Stimulated activated CD4-positive, alpha-beta T cell treated with anti-CD3 and anti-CD28 coated beads, Interleukin-15, amount 100 ng/mL, for 1 hour (primary cell): ENCODE measurements at places on chromosomes 2 and 18.

DNA sequence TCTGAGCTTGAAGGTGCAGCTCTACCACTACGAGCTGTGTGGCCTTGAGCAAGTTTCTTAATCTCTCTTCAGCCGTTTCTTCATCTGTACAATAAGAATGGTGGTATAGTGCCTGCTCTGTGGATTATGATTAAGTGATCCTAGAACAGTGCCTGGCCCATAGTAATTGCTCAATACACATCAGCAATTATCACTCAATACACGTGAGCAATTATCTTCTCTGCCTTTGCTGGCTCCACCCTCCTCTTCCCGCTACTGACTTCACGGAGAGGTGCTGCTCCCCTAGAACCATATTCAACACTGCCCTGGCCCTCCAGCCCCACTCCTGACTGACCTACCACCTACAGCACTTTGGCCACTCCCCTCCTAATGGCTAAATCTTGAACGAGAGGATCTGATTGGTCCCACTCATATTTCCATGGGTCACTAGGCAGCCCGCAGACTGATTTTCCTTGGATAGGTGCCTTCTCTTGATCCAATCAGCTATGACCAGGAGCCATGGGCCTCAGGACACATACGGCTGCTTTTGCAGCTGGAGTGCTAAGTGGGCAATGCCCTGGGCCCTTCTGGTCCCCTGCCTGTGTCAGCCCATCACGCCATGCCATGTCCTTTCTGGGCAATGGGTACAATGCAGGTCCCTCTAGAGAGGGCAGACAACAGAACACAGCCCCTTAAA lies 77.5 kb downstream of the STPG4 start:
- DNase-seq, result no peak

DNA sequence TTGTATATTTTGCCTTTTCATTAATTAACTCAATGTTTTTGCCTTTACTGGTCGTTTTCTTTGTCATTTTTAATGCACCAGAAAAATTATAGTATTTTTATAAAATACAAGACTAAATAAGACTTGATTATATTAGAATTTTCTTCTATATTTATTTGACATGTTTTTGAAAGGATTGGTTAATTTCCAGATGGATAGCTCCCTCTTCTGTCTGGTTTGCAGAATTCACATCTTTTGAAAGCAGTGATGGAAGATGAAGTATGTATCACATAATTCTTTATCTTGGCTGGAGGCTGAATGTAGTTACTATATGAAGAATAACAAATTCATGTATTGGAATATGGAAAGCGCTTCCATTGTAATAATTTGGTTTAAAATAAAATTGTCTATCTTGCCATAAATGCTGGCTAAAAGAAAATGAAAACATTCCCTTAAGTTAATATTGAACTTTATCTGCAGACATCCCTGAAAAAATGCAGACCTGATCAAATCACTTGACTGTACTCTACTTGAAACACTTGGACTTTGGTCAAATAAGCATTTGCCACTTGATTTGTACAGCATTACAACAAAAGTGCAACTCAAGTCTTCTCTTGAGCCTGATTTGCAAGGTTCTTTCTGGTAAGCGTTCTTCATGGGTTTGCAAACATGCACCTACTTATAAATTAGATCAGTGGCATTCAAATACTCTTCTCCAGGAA lies 86.3 kb upstream of the EFEMP1 start:
- DNase-seq, result no peak

DNA sequence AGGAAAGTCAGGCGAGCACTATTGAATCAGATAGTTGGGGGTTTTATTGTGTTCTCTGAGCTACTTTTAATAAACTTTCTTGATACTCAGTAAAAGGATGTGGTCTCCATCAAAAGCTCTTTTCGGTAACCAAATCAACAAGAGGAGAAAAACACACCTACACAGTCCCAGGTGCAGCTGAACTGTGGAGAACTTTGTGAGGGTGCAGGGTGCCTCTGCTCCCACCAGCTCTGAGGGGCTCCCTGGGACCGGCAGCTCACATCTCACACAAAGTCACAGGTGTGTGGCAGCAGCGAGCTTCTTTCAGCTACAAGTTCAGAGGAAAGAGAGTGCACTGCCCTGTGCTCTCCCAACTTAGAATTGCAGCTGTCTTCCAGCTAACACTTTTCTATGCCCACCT lies 650.4 kb downstream of the RNF144A start:
- DNase-seq, result peak; percentile 33

GRCh38 chr2:144233733-144234541 lies 286.0 kb downstream of the ZEB2 start:
- DNase-seq, result no peak

GRCh38 chr2:169018390-169018789 lies 12.7 kb downstream of the ABCB11 start:
- DNase-seq, result no peak

DNA sequence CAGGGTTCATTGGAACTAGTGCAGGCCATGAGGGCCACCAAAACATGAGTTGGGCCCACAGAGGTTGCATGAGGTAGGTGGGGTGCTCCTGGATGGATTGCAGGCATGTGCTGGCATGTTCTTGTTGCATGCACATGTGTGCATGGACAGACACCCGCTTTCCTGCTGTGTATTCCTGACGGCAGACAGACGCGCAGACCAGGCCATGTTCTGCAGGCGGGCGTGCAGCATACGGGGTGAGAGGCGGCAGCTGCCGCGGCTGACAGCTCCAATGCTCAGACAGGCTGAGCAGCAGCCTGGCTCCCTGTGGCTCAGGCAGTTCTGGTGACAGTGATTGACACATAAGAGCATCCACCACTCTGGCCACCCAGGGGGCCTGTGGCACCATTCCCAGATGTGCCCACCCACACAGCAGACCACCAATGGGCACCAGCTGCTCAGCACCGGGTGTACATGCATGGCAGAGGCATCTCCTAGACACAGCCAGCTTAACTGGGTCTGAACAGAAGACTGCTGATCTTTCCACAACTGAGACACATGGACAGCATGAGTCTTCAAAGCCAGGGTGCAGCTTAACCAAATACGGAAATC lies 21.2 kb downstream of the HS1BP3 start:
- no peak for DNase-seq

DNA sequence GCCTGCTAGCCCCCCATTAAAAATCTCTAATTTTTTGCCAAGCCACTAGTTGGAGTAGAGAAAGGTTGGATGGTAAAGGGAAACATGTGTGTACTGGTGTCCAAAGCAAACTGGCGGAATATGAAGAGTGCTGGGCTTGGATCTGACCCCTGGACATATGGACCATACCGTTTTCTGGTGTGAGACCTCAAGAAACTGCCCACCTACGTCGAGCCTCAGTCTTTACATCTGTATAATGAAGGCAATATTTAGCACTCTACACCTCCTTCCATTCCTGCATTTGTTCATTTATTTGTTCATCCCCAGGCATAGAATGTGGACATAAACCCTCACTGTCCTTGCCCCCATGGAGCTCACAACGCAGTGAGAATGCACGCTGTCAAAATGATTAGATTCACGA lies 142.4 kb downstream of the RHBDD1 start:
- DNase-seq, result no peak

GRCh38 chr2:66236067-66236685 lies 198.7 kb upstream of the MEIS1 start:
- no peak for DNase-seq

- no peak for DNase-seq
Observed at GRCh38 chr2:71299507-71299906, 32.1 kb upstream of the ZNF638 start.

GRCh38 chr2:231671270-231672050 lies 36.9 kb upstream of the PTMA start:
- no peak for DNase-seq

- DNase-seq, result no peak
Observed at GRCh38 chr2:46684661-46685060, 205.3 kb downstream of the TMEM247 start.

DNA sequence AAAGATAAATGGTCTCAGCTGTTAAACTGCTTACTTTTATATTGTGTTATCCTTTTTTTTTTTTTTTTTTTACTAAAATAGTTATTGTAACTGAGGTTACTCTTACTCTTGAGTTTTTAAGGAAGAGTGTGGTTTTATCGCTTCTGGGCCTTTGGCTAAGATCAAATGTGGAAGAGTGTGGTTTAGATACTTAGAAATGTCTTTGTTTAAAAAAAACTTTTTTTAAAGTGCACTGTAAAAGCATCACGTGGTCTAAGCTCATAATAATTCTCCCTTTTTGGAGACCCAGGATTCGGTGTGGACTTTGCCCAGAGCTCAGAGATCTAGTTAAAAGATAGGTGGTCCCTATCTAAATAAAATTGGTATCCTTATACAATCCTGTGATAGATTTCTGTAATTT lies 11.9 kb upstream of the OXER1 start:
- no peak for DNase-seq

GRCh38 chr2:109351164-109351756 lies 222.3 kb downstream of the SH3RF3 start:
- no peak for DNase-seq
